ENCODE measurements at places on chromosomes 5 and 9. TPM values are rescaled to one million over a fixed set of nuclear protein-coding genes. Genes with fewer than 3 reads are reported as not detected.
A peak's percentile ranks its signal among the peaks of the same experiment; 100 is the strongest.

PLPP7 gene
- polyA plus RNA-seq = 5.5 TPM

PHF24 gene
- 0.09 TPM for polyA plus RNA-seq

GDF9 gene
- polyA plus RNA-seq = 0.88 TPM

OCLN gene
- polyA plus RNA-seq = 13.5 TPM

RGS3 gene
- polyA plus RNA-seq = 137 TPM

CHMP5 gene
- 100 TPM for polyA plus RNA-seq

MUSK gene
- polyA plus RNA-seq = not detected

CDH9 gene
- polyA plus RNA-seq = 1.7 TPM

CMYA5 gene
- polyA plus RNA-seq = 6.5 TPM

F2R gene
- 14.6 TPM for polyA plus RNA-seq

IFNE gene
- not detected for polyA plus RNA-seq

CTNND2 gene
- 0.15 TPM for polyA plus RNA-seq

CLK4 gene
- 15.4 TPM for polyA plus RNA-seq

DNA sequence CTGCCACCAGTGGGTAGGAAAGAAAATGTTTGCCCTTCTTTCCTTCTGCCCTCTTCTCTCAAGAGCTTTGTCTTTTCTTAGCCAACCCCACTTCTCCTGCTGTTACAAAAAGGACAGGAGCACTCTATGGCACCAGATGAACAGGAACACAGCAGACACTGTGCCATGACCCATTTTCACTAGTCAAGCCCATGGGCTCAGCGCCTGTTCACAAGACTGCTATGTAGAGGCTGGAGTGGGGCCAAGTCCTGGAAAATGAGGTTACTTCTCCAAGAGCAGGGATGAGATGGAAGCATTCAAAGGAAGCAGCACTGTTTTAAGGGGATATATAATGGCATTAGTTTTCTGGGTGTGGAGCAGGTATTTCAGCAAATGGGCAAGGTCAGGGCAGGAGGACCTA lies 46.8 kb upstream of the GRAMD2B start:
- no peak for DNase-seq

- DNase-seq = no peak
These were observed 3.3 kb downstream of the PPIC start for GRCh38 chr5:123033157-123033671.

DNA sequence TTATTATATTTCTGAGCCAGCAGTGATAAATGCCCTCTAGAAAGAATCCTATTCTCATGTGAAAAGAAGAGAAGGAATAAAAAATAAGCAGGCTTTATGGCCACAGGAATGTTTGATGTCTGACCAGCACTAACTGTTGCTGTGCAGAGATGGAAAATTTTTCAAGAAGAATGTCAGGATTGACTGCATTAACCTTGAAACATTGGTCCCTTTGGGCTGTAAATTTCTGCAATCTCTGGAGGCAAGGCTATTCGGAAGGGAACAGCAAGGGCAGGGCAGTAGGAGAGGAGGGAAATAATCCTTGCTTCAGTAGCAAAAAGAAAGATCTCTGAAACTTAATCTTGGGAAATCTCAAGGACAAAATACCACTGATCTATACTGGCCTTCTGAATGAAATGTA lies 415.2 kb downstream of the DNAH5 start:
- DNase-seq = no peak

GRCh38 chr9:105510024-105510423 lies 47.9 kb upstream of the FKTN start:
- no peak for DNase-seq

DNA sequence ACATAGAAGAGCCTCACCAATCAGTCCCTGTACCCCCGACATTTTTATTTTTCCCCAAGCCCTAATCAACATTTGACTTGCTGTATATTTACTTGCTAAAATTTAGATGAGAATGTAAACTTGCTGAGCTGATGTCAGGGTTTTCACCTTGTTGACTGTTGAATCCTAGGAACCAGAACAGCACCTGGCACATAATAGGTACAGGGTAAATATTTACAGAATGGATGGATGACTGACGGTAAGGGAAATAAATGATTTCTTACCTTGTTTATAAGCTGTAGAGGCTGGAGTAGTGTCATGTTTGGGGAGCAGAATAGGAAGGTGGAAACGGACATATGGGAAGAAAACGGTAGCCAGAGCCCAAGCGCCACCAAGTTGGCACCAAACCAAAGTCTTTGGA lies 107.0 kb upstream of the NUDT12 start:
- no peak for DNase-seq

- DNase-seq = no peak
These were observed 6.0 kb downstream of the RNF44 start for GRCh38 chr5:176530983-176531901.

GRCh38 chr5:170483701-170484458 lies 19.9 kb upstream of the KCNIP1 start:
- no peak for DNase-seq

DNA sequence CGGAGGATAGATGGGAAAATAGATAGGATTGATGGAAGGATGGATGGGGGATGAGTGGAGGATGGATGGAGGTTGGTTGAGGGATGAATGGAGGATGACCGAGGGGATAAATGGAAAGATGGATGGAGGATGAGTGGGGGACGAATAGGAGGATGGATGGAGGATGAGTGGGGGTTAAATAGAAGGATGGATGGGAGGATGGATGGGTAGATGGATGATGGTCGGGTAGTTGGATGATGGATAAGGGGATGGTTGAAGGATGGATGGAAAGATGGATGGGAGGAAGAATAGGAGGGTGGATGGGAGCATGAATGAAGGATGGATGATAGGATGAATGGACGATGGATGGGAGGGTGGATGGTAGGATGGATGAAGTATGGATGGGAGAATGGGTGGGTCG lies 219.3 kb upstream of the IER5L start:
- no peak for DNase-seq

GRCh38 chr9:120308495-120308894 lies 271.5 kb downstream of the CDK5RAP2 start:
- DNase-seq = no peak

DNA sequence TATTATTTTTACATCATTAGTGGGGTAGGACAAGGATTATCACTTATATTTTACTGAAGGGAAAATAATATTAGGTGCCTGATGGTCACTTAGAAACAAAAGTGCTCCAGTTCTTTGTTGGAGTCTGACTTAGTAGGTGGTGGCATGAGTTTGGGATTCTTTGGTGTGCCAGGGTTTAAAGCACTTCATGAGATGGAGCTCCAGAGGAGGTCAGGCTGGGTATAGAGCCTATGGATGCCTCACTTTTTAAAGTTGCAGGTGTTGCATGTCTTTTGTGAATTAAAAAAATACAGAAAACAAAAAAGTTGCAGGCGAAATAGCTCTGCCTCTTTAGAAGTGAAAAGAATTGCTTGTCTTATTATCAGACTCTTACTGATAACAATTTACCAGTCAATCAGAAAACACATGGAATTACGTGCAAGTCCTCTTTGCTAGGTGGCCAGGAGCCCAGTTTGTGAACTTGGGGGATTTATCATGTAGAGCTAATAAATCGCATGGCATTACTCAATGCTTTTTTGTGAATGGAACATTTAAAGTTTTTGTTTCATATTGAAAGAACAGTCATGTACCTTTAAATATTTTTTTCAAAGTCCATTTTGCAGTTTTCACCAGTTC lies 1.6 kb downstream of the ITK start:
- no peak for DNase-seq

DNA sequence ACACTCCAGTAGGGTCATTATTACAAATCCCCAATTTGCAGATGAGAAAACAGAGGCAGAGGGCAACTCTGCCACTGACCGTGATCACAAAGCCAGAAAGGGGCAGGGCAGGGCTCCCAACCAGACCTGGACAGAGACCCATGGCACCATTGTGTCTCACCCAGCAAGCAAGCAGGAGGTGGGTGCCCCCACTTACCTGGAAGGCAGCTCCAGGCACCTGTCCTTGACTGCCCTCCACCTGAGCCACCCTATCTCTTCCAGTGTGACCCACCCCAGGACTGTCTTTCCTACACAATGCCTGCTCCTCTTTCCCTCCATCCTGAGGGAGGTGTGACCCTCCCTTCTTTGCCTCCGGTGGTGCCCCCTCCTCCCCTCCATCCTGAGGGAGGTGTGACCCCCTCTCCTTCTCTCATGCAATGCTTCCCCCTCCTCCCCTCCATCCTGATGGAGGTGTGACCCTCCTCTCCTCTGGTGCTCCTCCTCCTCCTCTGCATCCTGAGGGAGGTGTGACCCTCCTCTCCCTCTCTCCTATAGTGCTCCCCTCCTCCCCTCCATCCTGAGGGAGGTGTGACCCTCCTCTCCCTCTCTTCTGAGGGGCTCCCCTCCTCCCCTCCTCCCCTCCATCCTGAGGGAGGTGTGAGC lies 198.0 kb downstream of the MED10 start:
- DNase-seq = no peak

DNA sequence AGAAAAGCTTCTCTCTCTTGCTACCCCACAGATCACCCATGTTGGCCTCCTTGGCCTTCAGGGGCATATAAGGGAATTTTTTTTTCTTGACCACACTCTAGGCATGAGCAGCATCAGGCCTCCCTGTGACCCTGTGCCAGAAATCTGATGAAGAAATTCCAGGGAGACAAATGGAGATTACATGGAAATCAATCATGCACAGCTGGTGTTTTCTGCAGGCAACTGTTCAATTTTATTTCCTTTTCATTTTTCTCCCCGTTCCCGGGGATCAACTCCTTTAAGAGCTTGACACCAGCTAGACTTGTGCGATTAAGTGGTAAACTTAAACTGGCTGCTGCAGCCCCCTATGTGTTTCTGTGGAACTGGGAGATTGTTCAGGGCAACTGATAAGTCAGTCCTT lies 59.3 kb downstream of the GALNT10 start:
- DNase-seq = no peak

DNA sequence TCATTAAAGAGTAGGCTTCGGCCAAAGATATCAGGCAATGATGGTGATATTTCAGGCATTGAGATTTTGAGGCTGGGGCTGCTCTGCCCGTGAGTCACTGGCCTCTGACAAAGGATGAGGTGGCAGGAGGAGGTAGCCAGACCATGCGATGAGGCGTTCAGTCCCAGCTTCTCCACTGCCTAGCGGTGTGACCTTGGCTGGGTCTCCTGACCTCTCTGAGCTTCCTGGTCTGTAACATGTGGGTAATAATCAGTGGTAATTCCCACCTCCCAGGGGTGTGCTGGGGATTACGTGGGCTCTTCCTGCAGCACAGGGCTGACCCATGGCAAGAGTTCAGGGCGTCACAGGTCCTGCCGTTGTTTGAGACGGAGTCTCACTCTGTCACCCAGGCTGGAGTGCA lies 73.2 kb upstream of the RAPGEF1 start:
- DNase-seq = no peak

GRCh38 chr9:93092251-93092991 lies 3.6 kb upstream of the CARD19 start:
- DNase-seq = peak; percentile 75

GRCh38 chr5:124238350-124238749 lies 508.1 kb downstream of the ZNF608 start:
- no peak for DNase-seq

GRCh38 chr9:134890155-134890495 lies 9.5 kb downstream of the FCN2 start:
- no peak for DNase-seq

DNA sequence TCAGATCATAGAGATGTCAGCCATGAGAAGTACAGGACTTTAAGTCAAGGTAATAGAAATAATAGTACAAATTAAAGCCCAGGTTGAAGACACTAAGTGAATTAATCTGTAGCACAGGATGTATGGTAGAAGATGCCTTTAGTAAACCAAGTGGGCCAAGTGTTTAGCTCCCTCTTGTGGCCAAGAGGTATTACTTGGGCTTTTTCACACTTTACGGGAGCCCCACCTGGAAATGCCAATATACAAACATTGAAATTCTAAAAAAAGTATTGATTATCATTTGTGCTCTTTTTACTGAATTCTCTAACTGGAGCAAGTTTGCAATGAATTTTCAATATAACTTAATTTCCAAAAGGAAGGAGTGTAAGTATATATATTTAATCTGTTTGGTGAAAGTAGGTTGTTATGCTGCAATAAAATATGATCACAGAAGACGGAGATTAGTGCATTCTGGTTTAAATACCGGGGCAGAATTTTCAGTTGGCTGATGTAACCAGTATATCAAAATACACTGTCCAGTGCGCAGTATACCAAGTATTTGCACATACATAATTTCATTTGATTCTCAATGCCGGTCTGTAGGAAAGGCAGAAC lies 84.7 kb downstream of the PARP8 start:
- DNase-seq = no peak

- no peak for DNase-seq
These were observed 180.7 kb upstream of the RAI14 start for GRCh38 chr5:34475249-34475966.

GRCh38 chr9:128007566-128008138 lies 26.9 kb upstream of the EEIG1 start:
- peak; percentile 96 for DNase-seq

- no peak for DNase-seq
These were observed 99.4 kb downstream of the VCAN start for GRCh38 chr5:83570916-83571315.

DNA sequence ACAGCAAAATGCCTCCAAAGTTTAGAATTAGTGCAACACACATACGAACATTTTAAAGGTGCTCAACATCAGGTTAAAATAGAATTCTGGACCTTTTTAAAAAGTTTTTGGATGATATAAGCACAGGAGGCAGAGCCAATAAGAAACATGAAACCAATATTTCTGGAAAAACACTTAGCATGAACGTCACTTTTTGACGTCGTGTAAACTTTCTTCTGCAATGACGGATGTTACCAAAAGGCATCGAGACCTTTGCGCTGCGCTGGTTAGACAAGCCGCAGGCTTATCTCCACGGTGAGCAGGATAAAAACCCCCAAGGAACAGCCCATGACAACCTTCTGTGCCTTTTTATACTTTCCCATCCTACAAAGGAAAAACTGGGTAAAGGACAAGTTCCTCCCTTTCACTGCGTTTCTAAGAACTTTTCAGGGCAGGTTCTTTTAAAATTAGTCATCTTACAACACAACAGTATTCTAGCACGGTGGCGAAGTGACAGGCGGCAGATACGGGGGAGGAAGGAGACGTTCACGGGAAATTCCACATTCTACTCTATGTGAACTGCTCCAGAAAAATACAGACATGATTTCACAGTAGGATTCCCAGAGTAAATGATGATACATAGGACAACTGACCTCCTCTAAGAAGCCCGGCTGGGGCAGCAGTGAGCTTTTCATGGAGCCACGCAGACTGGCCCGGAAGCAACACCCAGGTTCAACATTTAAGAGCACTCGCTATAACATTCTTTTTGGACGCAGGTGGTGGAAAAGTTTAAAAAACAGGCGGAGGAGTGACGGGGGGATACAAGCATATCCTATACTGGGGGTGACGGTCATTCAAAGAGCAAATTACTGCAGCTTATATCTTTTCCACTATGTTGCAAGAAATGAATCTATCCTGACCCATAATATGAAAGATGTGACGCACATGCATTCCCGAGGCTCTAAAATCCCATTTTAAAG lies 52.4 kb downstream of the USP20 start:
- DNase-seq = no peak

DNA sequence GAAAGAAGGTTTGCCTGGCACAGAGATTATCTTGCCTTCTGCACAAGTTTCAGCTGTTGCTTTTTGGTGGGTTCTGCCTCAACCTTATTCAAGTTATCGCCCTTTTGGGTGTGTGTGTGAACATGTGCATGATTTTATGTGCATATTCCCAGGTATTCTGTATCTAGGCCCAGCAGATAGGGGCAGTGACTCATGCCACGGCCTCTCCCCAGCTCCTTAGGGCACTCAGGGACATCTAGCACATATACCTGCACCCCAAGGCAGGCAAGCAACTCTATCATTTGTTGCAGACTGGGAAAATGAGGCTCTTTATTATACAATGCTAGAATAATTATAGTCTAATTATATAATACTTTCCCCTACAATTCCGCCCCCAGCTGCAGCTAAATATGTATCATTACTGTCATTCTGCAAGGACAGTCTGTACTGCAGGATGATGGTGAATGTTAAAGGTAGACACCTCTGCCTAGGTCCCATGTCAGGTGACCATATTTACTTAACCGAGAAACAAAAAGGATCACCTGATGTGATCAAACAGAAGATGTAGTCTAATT lies 128.9 kb downstream of the PDE8B start:
- DNase-seq = no peak

All from kidney (tissue), 22 donors.